Activated CD4-positive, alpha-beta T cell treated with anti-CD3 and anti-CD28 coated beads, Interleukin-2, amount 50 U/mL, for 48 hours (primary cell): ENCODE measurements at places on chromosomes 1 and 21.

DNA sequence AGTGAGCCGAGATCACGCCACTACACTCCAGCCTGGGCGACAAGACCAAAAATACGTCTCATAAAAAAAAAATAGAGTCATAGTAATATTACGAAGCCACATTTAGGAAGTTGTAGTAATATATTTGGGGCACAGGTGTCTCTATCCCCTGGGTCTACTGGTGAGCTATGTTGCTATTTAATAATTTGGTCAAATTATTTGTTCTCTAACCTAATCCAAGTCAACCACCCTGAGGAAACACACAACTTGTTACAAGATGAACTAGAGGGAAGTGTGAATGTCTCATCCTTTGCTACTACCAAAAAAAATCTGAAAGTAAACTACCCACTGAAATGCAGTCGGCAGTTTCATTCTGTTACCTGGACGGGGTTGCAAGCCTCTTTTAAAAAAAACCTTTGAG, 35.3 kb downstream of the RGS8 start:
- DNase-seq = no peak

- no peak for DNase-seq
Measured at GRCh38 chr1:1857096-1857703, 33.7 kb downstream of the GNB1 start.

DNA sequence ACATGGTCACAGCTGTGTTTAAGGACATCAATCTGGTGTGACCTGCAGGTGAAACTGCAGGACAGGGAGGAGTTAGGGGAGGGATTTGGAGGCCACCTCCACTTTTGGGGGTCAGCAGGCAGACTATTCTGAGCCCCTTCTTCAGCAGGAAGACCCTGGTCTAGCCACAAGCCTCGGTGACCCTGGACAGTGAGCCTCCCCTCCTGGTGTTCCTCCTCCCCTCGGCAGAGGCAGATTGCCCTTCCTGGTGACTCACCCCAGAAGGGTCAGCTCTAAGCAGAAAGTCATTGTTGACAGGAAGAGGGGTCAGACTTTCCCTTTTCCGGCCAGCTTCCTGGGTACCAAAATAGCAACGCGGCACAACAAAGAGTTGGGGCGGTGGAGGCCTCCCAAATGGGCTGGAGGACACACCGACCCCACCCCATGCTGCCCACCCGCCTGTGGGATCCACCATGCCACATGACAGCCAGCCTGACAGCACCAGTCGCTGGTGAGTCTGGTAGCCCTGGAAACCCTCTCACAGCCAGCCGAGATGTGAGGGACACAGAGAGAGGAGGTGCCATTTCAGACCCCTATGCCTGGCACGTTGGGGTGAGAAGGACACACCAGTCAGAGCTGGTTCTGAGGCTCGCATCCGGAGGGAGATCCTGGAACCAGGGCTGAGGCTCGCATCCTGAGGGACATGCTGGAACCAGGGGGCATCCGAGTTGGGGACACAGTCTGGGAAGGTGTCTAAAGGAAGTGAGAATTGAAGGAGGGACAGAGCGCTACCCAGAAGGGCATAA, 14.7 kb upstream of the CSF1 start:
- DNase-seq = no peak

DNA sequence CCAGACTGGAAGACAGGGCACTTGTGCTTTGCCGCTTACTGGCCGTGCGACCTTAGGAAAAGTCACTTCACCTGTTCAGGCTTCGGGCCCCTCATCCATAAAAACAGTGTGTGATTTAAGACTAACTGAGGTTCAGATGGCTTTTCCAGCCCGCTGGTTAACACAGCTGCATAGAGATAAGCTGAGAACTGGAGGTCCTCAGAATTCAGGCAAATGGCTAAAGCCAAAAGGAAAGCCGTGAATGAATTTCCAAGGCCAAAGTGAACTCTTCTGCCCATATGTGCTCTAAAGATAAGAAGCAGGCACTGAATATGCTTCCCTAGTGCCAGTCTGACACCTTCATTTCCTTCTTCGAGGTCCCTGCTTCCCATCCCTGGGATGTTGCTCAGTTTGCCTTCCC, 23.5 kb upstream of the SARS1 start:
- DNase-seq = no peak

DNA sequence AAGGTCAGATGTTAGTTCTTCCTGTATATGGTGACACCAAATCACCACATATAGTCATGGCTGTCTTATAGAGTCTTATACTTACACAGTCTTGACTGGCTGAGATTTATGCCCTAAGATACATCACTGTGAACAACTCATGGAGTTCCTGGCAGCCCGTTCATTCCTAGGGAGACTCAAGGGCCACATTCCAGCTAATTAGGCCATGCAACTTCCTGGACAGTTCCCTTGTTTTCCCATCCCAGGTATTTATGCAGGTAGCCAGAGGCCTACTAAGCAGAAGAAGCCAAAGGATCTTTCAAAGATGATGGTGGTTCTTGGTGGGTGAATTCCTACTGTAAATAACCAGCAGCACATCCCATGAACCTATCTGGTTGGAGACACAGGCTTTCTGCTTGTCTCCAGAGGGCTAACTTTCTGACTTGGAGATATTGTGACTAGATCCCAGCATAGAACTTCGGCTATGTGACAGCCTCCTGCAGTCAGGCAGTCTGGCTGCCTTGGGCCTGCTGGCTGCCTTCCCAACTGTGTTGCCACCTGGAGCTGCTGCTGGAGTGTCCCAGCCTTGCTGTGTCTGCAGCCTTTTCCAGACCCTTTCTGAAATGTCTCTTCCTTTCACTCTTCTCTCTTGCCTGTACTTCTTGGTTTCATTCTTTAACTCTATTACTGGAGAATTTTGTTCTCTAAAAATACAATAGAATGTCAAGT, 283.8 kb downstream of the CACNA1E start:
- DNase-seq = no peak

DNA sequence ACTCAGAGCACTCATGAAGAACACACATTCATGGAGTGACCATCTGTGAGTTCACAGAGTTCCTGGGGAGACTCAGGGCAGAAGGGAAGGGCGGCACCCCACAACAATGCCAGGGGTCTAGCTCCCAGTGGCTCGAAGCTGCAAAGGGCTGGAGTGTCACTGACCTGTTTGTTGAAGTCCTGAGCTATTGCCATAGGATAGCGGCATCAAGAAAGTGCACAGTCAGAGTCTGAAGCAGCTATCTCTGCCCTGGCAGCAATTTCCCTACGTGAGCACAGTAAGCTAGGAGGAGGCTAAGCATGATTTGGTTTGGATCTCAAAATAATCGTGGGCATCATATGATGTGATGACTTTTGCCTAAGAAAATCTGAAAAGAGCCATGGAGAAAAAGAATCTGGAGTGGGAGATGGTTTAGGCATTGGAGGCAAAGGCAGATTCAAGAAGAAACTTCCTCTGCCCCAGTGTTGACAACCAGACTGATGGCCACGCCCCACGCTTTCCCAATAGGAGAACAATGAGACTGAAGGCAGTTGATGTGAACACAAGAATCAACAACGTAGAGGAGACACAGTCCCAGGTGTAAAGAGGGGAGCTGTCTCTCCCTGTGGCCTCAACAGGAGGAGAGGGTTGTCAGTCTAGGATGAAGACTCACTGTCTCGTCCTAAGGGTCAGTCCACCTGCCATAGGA, 100.0 kb upstream of the SLC25A33 start:
- no peak for DNase-seq

GRCh38 chr1:185224132-185224531, 67.2 kb downstream of the SWT1 start:
- DNase-seq = no peak

- no peak for DNase-seq
Measured at GRCh38 chr1:95537176-95537575, 303.2 kb downstream of the RWDD3 start.

DNA sequence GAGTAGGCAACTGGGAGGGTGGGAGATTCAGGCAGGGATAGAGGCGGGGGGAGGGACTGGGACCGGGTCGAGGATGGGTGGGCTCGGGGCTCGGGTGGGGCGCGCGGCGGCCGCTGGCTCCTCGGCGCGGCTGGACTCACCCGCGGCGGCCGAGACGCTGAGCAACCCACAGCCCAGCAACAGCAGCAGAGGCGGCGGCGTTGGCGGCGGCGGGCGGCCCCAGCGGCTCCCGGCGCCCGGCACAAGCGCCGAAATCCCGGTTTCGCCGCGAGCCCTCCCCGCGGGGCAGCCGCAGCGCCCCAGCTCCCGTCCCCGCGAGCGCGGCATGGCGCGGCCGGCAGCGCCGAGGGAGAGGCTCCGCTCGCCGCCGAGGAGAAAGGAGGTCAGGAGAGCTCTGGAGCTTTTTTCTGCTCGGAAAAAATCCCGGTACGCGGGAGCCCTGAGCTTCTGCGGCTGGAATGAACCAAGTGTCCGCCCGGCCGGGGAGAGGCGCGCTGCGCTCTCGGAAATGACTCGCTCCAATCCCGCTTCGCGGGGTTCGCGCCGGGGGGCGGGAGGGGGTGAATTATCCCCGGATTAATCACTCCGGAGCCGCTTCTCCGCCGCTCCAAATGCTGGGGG, at the start of gene CSMD2:
TSS of gene CSMD2 (minus strand) at position 460 of the 621 bp plus-strand sequence. CDS start at position 327, 133 bp downstream.
- no peak for DNase-seq

- peak; percentile 19 for DNase-seq
Measured at GRCh38 chr1:55640708-55641473, 425.7 kb upstream of the USP24 start.

- DNase-seq = no peak
Measured at GRCh38 chr21:44461464-44462001, 6.2 kb downstream of the LRRC3 start.
